HCT116 (cell line): ENCODE measurements at places on chromosomes 4 and X. TPM values are rescaled to one million over a fixed set of nuclear protein-coding genes. Genes with fewer than 3 reads are reported as not detected.

Gene HPGD
- 0.66 TPM for total RNA-seq

Gene LONRF3
- total RNA-seq: 3.1 TPM

- H3K27me3 ChIP-seq: no peaks in the 10 kb centered on the region
- H3K27ac ChIP-seq: no peak overlapping the region
- H3K36me3 ChIP-seq: no peaks in the 10 kb centered on the region
- H3K4me1 ChIP-seq: no peaks in the 10 kb centered on the region
Measured at GRCh38 chr4:111748157-111748556, 397.1 kb upstream of the FAM241A start.

DNA sequence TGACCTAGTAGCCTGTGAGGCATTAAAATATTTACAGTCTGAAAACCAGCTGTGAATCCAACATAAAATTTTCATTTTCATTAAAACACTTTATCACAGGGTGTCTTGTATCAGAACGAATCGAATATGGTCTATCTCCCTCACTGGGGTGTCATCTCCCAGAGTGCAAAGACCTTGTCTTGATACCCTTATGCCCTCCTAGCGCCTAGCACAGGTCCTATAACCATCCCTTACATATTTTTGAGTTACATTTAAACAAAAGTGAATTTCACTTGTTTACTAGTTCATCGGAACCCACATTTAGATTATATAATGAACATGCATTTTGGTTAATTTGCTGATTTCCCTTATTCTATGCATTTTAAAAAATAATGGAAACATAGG, 14.0 kb downstream of the DIPK2B start:
- no peak overlapping the region for H3K27ac ChIP-seq
- H3K27me3 ChIP-seq: no peaks in the 10 kb centered on the region
- no peak overlapping the region for H3K4me3 ChIP-seq
- DNase-seq: no peak
- H3K4me1 ChIP-seq: no peaks in the 10 kb centered on the region; the same call in 1 of the 2 replicates

Gene PAK3
- not detected for total RNA-seq

Gene PCDH19
- total RNA-seq: 0.32 TPM

Gene ALPK1
- total RNA-seq: 21.3 TPM

Gene CBLL2
- not detected for total RNA-seq

- no peaks in the 10 kb centered on the region for H3K36me3 ChIP-seq
- no peak overlapping the region for H3K27ac ChIP-seq
- no peaks in the 10 kb centered on the region for H3K27me3 ChIP-seq
Measured at GRCh38 chr4:140703463-140703862, 52.7 kb downstream of the TBC1D9 start.

DNA sequence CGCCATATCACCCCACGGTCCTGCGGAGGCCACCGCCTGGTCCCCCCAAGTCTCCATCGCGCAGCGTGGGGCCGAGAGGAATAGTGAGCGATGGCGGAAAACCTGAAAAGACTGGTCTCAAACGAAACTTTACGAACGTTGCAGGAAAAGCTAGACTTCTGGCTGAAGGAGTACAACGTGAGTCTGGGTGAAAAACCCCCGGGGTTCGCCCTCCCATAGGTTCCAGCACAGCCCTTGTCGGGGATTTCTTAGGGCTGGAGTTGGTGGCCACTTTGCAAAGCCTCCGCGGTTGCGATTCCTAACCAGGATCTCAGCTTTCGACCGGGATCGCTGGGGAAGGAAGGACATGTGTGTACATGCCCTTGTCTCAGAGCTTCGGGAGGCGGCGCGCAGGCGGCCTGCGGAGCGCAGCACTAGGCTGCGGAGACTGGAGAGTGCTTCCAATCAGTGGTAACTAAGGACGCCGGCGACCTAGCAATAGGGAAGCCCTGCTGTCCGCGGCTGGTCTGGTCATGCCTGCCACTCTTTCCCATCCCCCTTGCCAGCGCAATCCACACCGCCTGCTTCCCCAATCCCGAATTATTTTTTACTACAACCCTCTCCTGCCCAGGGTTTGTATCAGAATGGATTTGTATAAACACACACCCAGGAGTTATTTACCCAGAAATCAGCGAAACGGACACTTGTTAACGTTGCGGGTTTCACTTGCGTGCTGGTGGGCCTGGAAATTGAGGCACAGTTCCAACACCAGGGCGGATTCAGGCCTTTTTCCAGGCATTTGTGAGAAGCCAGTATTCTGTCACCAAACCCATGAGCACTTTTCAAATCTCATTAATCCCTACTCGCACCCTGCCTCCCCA, 741 bp downstream of the SPATA18 start:
- peaks cover 13% of the 10 kb centered on the region for H3K27me3 ChIP-seq
- DNase-seq: no peak
- H3K4me1 ChIP-seq: no peaks in the 10 kb centered on the region; the same call in 1 of the 2 replicates

DNA sequence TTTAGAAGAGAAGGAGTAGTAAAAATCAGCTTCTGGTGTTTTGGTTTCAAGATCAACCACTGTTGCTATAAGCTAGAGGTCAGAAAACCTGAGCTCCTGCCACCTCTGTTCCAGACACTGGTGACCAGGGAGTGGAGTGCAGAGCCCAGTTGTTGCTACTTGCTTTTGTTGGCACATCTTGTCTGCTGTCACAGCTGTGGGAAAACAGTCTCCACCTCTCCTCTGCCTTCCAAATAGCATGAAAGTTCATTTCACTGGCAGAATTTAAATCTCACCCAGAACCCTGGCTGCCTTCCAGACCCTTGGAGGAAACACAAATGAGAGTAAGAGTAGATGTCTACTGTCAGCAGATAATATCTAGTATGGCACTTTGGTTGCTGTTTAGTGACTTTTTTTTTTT, 297.5 kb upstream of the KLF3 start:
- no peaks in the 10 kb centered on the region for H3K27me3 ChIP-seq
- H3K4me3 ChIP-seq: no peak overlapping the region
- DNase-seq: no peak
- peaks cover 4% of the 10 kb centered on the region; the same call in 1 of the 2 replicates for H3K4me1 ChIP-seq
- no peaks in the 10 kb centered on the region for H3K36me3 ChIP-seq

DNA sequence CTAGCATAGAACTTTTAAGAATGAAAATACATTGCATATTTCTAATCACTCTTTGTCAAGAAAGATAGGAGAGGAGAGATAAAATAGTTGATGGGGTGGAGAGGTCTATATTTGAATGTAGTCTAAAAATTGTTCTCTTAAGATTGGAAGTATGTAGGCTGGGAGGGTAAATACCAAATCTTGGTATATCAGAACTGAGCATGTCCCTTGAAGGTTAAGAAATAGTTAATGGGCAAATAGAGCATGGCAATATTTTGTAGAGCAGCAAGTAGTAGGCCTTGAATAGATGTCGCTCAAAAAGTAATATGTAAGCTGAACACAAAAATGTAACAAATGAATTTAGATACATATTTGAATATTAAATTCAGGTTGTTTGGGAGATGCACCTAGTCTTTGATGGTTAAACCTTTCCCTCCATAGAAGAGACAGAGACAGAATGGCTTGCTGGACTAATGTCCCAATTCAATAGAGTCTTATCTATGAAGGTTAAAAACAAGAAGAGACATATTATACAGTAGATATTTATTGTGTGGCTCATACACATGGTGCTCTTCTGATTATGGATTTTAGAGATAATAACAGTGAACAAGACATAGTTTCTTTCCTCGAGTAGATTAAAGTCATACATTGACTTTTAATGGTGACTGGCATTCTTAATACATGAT, 12.5 kb downstream of the ALB start:
- no peaks in the 10 kb centered on the region for H3K27me3 ChIP-seq
- H3K4me1 ChIP-seq: no peaks in the 10 kb centered on the region
- H3K4me3 ChIP-seq: no peak overlapping the region
- H3K27ac ChIP-seq: no peak overlapping the region
- no peaks in the 10 kb centered on the region for H3K36me3 ChIP-seq

- H3K27me3 ChIP-seq: no peaks in the 10 kb centered on the region
- DNase-seq: no peak
- H3K4me1 ChIP-seq: peaks cover 7% of the 10 kb centered on the region
- H3K4me3 ChIP-seq: no peak overlapping the region
- no peak overlapping the region for H3K27ac ChIP-seq
Measured at GRCh38 chr4:150949943-150950342, 65.1 kb downstream of the LRBA start.

DNA sequence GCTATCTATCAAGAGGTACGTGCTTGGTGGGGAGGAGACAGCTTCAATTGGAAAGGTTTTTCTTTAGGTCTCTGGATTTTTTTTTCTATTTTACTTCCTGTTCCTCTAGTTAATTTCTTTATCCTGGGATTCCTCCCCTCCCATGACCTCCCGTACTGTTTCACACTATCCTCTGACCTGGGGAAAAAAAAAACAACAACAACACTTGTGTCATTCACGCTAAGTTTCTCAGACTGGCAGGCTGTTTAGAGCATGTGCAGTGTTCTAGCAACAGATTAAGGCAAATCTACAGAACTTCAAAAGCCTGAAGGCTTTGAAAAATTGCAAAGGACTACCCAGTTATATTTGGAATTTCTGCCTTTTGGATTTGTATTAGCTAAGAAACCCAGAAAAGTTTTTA, 358.4 kb downstream of the ARHGAP24 start:
- no peak overlapping the region for H3K27ac ChIP-seq
- H3K4me1 ChIP-seq: no peaks in the 10 kb centered on the region
- no peaks in the 10 kb centered on the region for H3K36me3 ChIP-seq
- no peak for DNase-seq
- no peak overlapping the region for H3K4me3 ChIP-seq

DNA sequence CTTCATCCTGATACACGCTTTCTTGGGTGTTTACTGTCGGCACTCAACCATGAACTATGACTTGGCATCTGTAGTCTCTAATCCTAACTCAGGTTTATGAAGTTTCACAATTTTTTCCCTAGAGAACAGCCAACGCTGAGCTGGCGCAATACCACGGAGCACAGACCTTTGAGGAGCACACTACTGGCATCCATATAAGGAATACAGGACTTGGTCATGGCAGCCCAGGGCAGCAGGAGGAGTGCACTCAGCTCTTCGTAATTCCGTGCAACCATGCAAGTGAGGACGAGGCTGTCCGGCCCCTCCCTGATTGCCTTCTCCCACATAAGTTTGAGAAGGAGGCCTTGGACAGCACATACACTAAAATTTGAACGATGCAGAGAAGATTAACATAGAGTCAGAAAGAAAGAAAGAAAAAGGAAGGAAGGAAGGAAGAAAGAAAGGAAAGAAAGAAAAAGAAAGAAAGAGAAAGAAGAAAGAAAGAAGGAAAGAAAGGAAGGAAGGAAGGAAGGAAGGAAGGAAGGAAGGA, 41.0 kb upstream of the PDLIM5 start:
- no peak for DNase-seq
- no peaks in the 10 kb centered on the region for H3K27me3 ChIP-seq
- H3K36me3 ChIP-seq: no peaks in the 10 kb centered on the region
- peaks cover 45% of the 10 kb centered on the region for H3K4me1 ChIP-seq
- peak overlapping the region; percentile 9 for H3K27ac ChIP-seq
- no peak overlapping the region for H3K4me3 ChIP-seq

DNA sequence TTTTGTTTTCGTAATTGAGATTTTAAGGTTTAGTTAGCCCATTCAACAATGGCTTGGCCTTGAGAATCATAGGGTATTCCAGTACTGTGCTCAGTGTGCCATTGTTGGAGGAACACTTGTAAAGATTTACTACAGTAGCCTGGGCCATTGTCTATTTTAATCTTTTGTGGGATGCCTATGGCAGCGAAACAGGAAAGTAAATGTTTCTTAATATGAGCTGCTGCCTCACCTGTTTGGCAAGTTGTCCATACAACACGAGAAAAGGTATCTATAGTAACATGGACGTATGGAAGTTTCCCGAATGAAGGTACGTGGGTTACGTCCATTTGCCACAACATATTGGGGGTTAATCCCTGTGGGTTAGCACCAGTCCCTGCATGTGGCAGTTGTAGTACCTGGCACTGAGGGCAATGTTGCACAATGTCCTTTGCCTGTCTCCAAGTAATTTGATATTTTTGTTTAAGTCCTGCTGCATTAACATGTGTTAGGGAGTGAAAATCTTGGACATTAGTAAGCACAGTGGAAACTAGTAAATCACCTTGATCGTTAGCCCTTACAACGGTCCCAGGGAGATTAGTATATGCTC, 38.6 kb upstream of the AADAT start:
- H3K27me3 ChIP-seq: no peaks in the 10 kb centered on the region
- no peak overlapping the region for H3K4me3 ChIP-seq
- no peaks in the 10 kb centered on the region for H3K36me3 ChIP-seq
- no peaks in the 10 kb centered on the region for H3K4me1 ChIP-seq
- H3K27ac ChIP-seq: no peak overlapping the region

GRCh38 chr4:24973747-24974601, 56.8 kb downstream of the LGI2 start:
- no peak overlapping the region for H3K27ac ChIP-seq
- no peaks in the 10 kb centered on the region for H3K27me3 ChIP-seq
- DNase-seq: no peak
- H3K4me1 ChIP-seq: no peaks in the 10 kb centered on the region
- no peaks in the 10 kb centered on the region for H3K36me3 ChIP-seq

Gene INPP4B
- total RNA-seq: 14.3 TPM

Gene KDM6A
- 21.0 TPM for total RNA-seq

Gene PCDH10
- not detected for total RNA-seq

DNA sequence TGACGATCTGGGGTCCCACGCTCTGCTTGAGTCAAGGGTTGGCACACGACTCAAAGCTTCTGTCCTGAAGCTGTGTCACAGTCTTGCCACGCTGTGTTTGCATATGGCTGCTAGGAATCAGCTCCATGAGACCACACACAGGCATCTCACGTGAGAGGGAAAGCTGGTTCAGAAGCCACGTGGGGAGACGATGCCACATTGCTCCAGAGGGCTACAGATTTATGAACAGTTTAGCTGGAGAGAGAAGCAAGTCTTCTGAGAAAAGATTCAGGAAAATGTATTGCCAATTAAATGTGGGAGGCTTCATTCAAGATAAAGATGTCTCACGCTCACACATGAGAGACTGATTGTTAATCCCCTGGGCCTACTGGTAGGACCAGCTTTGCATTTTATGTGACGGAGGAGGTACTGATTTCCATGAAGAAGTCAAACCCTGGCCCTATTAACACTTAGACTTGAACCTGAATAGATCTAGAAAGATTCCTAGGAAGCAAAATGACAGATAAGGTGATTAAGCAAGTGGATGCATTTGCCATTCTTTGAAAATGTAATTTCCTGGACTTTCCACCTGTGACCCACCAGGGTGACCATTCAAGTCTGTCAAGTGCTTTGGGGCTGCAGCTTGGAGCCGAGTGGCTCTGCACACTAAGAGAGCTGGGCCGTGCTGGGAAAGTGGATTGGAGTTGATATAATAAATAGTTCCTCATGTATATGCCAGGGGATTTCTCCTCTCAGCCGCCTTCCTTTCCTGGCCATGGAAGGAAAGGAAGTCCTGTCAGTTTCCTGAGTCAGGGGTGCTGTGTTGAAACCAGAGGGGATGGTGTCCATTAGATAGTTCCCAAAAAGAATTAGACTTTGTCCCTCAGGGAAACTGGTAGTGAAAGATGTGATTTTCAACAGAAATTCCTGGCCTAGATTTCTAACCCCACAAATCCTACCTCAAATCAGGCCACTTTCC, 29.0 kb downstream of the ENPP6 start:
- no peak for DNase-seq
- no peak overlapping the region for H3K27ac ChIP-seq
- H3K4me1 ChIP-seq: 0 out of 2 replicates have a peak, but pooled peaks cover 5% of the 10 kb centered on the region
- H3K4me3 ChIP-seq: no peak overlapping the region

Gene HCCS
- total RNA-seq: 28.2 TPM

GRCh38 chr4:150973626-150974251, 41.3 kb downstream of the LRBA start:
- H3K27me3 ChIP-seq: no peaks in the 10 kb centered on the region
- no peaks in the 10 kb centered on the region for H3K4me1 ChIP-seq
- DNase-seq: no peak
- H3K36me3 ChIP-seq: no peaks in the 10 kb centered on the region
- no peak overlapping the region for H3K27ac ChIP-seq

GRCh38 chrX:74238771-74239170, 65.2 kb upstream of the ZCCHC13 start:
- H3K4me3 ChIP-seq: no peak overlapping the region
- H3K27me3 ChIP-seq: no peaks in the 10 kb centered on the region
- H3K27ac ChIP-seq: no peak overlapping the region
- no peak for DNase-seq
